ENCODE measurements at places on chromosomes 3 and 15.

DNA sequence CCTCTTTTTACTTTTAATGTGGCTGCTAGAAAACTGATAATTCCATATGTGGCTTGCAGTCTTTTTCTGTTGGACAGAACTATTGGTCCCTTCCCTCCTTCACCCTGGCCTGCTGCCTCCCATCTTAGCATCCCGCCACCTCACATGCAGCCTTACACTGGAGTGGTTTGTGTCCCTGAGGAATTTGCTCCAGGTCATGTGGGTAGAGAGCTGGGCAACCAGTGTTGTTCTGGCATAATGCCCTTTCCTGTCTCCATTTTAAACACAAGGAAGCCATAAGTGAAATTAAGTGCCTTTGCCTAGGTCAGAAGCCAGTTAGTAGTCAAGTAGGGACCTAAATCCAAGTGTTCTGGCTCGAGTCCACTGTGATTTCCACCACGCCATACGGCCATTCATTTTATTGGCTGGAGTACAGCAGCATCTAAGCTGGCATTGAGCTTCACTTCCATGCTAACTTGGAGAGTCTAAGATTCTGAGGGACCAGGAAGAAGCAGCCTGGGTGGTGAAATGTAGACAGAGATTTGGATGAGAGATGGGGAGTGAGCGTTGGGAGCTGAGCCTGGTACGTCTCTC lies 46.0 kb upstream of the PLXNA1 start:
- DNase-seq = no peak

DNA sequence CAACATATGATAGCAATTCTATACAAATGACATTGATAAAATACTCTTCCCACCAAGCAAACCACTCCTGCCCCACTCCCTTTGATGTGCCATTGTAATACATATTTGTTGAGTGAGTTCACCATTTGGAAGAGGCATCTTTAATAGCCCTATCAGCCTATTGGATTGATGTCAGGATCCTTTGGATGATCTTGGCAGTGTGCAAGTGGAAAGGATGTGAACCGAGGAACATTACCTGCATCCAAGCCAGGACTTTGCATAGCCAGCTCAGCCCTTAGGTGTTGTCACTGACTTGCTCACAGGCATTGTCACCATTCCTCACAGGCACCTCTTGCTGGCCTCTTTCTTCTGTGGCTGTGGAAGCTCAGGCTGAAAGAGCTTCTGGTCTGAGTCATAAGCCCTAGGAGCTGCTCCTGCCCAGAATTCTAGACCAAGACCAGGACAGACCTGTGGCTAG lies 16.5 kb upstream of the TIMP4 start:
- DNase-seq = no peak

GRCh38 chr3:806006-806405 lies 286.8 kb upstream of the CNTN6 start:
- DNase-seq = no peak

GRCh38 chr3:29285471-29286071 lies 4.7 kb downstream of the RBMS3 start:
- no peak for DNase-seq

GRCh38 chr3:155604126-155604525 lies 140.7 kb downstream of the PLCH1 start:
- DNase-seq = no peak

All from stimulated activated CD8-positive, alpha-beta memory T cell treated with anti-CD3 and anti-CD28 coated beads, Interleukin-7, amount 100 ng/mL, for 4 hours (primary cell).